Progenitor cell of endocrine pancreas (in vitro differentiated cells): ENCODE measurements at places on chromosomes 12 and 14.

DNA sequence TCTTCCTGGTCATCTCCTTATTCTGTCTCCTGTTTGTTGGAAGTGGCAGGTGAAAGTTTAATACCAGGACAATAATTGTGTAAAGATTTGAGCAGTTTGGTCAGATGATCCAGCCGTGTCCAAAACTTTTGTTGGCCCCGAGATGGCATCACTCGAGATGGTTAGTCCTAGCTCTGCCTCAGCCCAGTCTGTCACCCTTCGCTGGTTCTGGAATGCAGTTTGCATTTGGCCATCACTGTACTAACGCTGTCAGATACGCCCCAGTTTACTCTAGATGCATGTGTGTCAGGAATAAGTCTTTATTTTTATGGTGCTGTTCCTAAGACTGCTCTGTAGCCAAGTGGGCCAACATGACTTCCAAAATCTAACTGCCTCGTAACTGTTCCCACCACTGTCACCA is 79.6 kb downstream of the MOK start:
- DNase-seq = no peak

GRCh38 chr12:113127791-113128199 is 7.8 kb downstream of the RASAL1 start:
- no peak for DNase-seq

- no peak for DNase-seq
These were observed 491.8 kb downstream of the PCNX1 start for GRCh38 chr14:71399057-71399487.

- DNase-seq = no peak
These were observed 1045.2 kb downstream of the FLRT2 start for GRCh38 chr14:86575141-86575540.

DNA sequence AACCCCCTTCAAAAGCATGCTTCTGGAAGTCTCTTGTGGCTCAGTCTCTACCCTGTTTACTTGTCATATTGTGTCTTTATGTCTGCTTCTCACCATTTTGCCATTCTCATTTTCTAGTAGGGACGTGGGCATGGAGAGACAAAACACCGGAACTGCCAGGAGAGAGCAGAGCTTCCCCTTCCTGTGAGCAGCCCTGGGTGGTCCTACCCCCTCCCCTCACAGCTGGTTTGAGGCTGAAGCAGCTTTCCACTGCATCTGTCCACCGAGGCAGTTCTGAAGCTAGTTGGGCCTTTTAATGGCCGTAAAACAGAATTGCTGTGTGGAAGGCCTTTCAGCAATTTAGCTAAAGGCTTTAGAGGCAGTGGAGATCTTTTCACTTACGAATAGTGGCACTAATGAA is 77.0 kb downstream of the PELI2 start:
- DNase-seq = no peak

GRCh38 chr14:104090071-104090748 is 4.7 kb downstream of the ASPG start:
- DNase-seq = no peak

DNA sequence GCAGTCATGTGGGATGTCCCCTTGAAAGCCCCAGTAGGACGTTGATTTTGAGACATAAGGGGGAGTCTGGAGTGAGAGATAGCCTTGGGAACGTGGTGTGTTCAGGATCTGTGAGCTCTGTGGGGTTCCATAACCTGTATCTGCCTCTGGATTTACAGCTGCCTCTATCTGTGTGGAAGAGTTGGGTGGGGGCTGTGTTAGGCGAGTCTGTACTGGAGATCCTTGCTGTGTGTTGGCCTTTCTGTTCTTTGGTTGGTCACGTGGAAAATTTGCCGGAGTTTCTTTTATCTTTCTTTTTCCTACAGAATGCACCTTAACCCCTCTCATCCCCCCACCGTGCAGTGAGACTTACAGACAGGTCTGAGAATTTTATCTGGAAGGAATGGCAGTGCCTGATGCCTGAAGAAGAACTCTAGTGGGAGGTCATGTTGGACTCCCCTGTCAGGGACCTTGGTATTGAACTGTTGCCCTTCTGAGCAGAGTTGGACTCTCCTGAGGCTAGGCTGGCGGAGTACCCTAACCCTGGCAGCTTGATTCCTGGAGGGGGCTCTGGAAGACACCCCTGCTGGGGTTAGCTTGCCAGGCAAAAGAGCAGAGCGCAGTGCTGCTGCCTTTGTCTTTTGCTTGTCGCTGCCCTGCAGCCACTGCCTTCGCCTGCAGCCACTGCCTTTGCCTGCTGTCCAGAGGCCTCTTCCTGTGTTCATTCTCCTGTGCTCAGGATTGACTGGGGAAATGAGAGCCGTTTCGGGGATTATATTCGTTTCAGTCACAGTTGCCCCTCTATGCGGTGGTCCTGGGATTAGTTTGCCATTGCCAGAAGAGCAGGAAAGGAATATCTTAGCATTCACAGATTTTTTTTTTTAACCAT is 34.1 kb downstream of the ZNF664 start:
- no peak for DNase-seq

DNA sequence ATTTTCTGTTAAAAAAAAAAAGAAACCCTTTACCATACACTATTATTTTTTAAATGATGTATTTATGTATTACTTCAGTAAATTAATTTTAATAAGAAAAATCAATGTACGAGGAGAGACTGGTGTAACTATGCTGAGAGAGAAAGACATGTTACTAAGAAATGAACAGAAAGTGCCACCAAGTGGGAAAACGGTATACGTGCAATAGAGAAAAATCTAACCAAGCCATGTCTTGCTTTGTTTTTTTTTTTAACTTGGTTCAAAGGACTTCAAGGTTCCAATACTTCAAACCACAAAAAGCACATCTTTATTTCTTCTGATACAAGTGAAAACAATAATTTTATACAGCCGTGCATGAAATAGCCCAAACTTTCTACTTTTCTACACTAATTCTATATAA is 22.9 kb downstream of the NDUFA12 start:
- no peak for DNase-seq

- DNase-seq = no peak
These were observed 646.1 kb upstream of the TMEM132C start for GRCh38 chr12:127620735-127621355.

DNA sequence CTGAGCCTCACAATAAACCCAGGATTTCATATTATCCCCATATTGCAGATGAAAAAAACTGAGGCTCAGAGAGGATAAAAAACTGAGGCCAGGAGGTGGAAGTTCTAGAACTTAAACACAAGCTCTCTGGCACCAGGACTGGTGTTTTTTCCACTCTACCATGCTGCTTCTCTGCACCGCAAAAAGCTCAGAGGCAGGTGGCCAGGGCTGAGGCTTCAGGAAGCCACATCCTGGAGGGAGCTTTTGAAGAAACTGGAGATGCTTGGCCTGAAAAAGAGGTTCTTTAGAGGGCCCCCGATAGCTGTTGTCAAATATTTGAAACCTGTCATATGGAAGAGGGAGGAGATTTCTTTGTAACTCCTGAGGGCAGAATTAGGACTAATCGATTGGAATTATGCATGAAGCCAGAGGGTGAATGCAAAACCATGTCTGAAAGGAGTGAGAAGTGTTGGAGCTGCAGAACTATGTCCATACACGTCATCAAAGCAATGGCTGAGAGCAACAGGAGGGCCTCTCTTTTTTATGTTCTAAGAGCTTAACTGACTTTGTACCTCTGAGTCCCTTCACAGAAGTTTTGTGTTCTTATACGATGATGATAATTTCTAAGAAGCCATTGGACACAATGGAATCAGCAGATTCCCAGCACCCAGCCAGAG is 448.6 kb downstream of the FUT8 start:
- DNase-seq = no peak

DNA sequence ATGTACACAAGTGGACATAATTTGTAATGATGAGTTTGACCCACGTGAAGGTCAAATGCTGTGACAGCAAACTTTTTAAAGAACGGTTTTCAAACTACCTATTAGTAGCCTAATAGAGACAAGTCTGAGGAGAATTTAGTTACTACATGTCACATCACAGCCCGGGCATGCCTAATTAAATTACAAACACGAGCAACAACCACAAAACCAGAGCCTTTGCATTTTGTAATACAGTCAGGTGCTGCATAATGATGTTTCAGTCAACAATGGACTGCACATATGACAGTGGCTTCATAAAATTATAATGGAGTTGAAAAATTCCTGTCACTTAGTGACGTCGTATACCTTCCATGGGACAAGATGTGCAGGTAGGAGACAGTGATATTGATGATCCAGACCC is 274.5 kb downstream of the DACT1 start:
- no peak for DNase-seq

- no peak for DNase-seq
These were observed 163.3 kb downstream of the PAWR start for GRCh38 chr12:79527473-79527872.

GRCh38 chr12:54277823-54278276 is 2.1 kb downstream of the CBX5 start:
- no peak for DNase-seq

- DNase-seq = no peak
These were observed 105.2 kb downstream of the BICD1 start for GRCh38 chr12:32211900-32212156.

DNA sequence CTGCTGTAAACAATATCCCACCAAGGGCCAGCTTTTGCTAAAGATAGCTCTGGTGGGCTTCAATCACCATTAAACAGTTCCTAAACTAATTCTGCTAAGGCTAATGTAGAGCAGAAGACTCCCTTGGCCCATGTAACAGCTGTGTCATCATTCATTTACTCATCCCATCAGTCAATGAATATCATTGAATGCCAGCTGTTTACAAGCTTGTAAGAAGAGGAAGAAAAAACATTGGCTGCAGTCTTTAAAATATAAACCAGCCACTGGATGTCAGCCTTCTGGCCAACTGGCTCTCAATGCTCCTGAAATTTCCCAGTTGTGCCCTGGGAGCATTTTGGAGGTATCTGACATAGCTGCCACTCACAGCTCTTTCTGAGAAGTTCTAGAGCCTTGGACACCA is 18.0 kb upstream of the MAP3K9 start:
- DNase-seq = no peak

DNA sequence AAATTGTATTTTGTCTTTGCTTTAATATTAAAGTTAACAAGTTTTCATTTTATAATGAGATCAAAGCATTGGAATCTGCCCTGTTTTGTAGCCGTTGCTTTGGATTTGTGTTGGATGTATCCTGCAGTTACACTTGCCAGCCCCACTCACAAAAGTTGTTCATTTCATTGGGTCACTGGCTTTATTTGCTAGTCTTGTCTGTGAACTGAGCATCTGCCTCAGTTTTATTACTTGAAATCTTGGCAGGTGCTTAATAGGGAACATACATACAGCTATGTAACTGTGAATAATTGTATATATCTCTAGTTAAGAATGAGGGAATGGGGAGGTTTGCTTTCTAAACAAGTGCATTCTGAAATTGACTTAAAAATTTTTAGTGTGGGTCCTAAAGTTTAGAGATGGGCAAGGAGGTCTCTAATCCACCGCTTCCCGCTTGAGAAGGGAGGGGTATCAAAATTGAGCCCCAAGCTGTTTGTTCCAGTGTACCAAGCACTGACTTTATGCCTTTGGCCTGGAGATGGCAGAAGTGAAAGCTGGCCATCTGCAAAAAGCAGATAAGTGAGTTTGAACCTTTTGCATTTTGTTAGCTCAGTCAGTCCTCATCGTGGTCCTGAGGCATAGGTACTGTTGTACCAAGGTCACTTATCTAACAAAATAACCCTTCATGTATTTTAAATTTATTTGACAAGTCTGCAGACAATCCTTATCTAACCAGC is 9.3 kb downstream of the EIF5 start:
- DNase-seq = no peak

DNA sequence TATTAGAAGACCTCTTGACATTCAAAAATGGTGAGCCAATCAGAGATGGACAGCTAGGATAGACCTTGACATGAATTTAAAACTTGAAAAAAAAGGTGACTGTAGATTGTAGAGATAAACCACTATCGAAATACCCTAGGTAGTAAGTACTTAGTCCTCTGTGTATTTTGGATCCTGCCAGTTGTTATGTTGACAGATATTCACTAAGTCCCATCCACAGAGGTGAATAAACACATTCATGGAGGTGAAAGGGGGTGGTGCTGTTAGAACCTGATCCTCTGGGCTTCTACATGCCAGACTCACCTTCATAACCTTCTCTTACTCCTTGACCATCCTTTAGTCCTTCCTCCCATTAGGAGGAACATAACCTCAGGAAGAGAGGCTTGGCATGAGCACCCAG is 72.3 kb downstream of the OTX2 start:
- DNase-seq = no peak

DNA sequence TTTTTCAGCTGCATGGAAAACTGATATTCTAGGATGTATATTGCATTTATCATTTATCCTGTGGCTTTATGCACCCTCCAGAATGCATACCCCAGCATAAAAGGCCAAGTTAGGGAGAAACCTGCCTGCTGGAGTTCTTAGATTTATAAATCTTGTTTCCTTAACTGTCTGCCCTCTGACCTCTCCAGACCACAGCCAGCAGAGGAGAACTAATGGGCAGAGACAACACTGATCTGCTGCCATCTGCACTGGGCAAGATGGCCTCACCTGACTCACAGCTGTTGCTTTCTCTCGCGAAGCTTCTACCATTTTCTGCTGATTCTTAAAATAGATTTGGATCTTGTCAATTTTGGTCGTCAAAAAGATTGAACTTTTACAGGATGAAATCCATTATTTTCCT is 65.8 kb downstream of the PPP2R5C start:
- no peak for DNase-seq

DNA sequence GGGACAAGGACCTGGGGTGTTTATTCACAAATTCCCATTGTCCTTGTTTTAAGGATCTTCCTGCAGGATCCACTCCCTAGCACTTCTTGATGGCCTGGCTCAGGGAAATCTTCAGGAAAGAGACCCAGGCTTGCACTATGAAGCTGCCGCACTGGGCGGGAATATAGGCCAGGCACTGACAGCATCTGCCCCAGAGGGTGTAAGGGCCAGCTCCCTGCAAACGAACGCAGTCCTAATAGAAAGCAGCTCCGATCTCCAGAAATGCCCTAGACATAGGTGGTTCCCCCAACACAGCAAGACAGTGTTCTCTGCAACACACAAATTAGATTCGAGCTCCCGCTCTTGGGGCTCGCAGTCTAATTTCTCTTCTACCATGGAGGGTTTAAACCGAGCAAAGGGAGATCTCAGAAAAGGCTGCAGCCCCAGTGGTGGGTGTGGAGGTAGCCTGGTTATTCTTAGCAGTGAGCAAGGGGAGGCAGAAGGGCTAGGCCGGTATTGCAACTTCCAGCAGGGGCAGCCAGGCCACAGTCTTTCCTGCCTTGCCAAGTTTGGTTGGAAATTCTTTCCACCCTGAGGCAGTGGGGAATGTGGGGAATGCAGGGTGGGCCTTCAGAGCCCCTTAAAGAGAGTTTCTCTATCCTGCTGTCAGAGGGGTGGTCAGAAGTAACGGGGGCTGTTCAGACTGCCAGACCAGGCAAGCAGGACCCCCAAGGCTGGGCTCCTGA is 16.1 kb upstream of the WSCD2 start:
- DNase-seq = no peak
